Endothelial cell (in vitro differentiated cells): ENCODE measurements at places on chromosomes 11 and 22.

DNA sequence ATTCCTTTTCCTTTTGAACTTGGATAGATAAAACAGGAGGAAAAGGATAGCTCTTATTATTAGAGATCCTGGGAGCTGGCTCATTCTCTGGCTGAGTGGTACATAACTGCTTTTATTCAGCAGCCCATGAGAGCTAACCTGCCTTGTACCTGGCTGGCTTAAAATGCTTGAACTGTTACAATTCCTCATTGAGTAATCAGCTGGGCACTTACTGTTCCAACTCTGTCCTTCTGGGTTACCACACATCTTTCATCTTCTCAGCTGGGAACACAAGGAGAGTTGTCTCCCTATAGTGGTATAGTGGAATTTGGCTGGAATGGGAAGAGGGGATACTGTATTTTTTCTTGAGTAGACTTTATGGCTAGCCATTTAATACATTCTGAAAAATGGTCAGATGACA lies 39.8 kb upstream of the SPTBN2 start:
- no peak for DNase-seq

DNA sequence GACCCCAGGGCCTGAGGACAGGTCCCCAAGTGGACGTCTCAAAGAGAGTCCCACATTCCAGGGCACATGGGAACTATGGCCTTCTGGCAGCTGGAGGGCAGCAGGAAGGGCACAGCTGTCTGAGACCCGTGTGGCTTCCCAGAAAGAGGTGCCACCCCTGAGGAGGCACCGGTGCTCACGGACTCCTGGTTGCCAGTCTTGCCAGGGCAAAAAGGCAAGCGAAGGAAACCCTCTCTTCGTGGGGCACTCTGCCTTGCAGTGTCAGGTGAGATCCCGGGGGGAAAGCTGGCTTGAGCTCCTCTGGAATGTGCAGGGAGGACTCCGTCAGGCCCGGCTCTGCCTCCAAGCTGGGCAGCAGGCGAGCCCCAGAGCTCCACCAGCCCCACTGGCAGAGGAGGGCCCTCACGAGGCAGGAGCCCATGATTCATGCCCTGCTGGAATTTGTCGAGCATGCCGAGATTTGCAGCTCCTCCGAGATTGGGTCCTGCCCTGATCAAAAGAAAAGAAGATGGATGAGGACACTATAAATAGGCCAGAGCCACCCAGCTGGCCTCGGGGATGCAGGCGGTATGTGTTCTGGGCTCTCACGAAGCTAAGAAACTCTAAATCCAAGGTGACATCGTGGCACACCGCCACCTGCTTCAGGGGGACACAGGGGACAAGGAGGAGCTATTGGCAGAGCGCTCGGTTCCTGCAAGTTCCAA lies 9.9 kb upstream of the CELSR1 start:
- no peak for DNase-seq

DNA sequence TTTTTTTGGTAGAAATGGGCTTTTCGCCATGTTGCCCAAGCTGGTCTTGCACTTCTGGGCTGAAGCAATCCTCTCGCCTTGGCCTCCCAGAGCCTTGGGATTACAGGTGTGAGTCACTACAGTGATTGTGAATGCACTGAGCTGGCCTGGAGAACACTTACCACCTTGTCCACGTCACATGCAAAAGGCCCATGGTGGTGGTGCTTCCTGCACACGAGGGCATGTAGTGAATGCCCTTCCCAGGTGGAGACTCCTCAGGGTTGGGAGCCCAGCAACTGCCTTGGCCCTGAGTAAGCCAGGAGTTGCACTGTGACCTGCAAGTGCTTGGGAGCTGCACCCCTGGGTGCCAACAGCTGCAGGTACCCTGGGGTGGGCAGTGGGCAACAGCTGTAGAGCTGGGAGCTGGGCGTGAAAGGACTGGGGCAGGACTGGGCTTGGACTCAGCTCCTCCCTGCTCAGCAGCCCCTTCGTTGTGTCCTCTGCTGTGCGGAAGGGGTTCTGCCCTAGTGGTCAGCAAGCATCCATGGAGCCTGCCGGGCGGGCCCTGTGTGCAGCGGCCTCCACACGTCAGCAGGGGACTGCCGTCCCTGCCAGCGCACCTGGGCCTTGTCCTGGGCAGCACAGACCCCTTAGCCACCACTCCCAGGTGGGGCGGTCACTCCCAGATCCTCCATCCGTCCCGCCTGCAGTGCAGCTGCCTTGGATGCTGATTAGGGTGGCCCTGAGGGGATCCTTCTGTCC lies 9.3 kb upstream of the ADORA2A start:
- DNase-seq: no peak

DNA sequence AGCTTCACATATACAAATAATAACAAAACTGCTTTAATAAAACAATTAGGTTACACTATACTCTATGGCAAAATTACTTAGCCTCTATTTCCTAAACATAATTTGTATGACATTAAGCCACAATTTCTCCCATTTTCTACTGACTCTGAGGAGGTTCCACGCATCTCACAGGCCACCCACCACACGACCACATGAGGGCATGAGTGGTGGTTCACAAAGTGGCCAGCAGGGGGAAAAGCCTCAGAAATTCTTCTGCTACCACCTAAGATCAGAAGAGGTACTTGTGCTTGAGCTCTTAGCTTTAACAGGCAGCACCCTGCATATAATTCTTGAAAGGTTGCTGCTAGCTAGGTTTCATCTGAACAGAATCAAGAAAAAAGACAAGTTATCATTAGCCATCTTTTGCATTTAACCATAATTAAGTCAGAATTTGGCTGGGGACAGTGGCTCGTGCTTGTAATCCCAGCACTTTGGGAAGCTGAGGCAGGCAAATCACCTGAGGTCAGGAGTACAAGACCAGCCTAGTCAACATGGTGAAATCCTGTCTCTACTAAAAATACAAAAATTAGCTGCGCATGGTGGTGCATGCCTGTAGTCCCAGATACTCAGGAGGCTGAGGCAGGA lies 7.7 kb downstream of the LPXN start:
- DNase-seq: peak; percentile 67

GRCh38 chr11:62721994-62722393 lies 5.3 kb downstream of the HNRNPUL2 start:
- DNase-seq: no peak

DNA sequence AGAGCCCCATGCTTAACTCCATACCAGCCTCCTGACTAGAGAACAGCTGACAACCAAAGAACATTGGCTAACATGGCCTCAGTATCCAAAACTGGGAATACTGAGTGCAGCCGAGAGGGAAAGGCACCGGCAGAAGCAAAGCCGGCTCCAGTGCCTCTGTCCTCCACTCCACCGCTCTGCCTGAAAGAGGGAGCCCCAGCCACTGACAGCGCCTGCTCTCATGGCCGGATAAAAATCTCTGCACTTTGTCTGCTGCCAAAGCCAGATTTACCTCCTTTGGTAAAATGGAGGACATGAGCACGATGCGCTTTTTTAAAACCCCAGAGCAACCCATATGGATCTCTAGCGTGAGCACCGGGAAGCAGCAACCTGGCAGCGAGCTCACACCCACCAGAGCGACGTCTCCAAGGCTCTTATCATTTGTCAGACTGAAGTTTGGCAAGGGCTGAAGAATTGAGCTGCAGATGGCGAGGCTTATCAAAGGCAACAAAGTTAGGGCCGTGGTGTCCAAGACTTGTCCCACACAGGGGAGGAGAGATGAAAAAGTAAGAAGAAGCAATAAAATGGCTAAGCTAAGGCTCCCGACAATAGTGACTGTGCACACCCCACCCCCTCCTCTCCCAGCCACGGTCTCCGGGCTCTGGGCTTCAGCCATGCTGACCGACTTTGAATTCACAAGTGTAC lies 71.4 kb downstream of the EFCAB6 start:
- DNase-seq: no peak
